ENCODE measurements at places on chromosomes 5 and 9.

DNA sequence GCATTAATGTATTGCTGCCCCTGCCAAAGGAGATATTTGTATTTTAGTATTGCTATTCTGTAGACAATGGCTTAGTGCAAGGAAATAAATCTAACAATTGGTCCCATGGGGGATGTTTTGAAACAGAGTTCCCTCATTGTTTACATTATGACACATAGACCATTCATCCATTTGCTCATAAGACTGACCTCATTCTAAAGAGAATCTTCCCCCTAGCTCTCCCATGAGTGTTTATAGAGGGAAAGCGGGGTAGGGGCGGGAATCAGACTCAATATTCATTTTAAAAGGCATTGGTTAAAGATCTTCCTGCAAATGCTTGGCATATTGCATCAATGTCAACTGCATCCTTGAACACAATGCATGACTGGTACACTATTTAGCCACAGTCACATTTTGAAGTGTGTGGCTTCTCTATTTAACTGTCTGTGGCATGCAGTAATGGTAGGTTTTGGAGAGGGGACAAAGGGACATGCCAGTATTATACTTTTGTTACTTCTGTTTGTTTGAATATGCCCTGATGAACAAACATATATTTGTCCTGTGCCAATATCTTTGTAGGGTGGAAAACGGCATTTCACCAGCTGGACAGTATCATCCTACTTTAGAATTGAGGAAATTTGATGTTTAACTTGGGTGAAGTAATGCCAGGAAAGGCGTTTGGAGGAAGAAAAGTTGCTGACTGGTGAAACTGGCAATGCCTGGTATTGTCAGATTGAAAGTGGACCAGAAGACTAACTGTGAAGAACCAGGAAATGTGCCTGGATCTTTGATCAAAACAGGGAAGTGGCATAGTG lies 84.1 kb upstream of the MEGF10 start:
- no peak for DNase-seq

DNA sequence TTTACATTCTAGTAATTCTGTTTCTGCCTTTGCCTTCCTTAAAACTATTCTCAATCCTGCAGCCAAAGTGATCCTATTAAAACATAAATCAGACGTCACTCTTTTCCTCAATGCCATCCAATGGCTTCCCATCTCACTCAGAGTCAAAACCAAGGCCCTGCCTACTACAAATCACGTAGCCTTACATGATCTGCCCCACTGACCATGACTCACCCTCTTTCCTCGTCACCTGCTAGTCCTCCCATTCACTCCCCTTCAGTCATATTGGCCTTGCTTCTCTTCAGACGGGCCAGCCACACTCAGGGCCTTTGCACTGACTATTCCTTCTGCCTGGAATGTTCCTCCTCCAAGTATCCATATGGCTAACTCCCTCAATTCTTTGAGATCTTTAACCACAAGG lies 39.0 kb upstream of the DMXL1 start:
- DNase-seq: peak; percentile 30

- DNase-seq: no peak
Measured at GRCh38 chr5:139660923-139661814, 13.0 kb downstream of the CXXC5 start.

DNA sequence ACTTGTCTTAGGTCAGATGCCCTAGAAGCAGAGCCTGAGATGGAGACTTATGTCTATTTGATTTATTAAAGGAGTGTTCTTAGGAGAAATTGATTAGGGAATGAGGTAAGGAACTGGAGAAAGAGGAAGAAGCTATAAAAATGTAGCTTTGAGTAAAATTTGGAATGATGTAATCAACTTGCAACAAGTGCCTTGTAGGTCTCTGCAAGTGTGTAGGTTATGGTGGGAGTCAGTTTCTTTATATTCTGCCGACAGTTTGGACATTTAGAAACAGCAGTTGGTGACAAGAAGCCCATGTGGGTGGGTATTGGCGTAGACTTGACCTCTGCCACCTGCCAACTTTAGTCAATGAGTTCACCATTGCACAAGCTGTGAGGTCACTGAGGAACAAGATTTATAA lies 986.5 kb downstream of the CDH18 start:
- DNase-seq: no peak

- DNase-seq: no peak
Measured at GRCh38 chr9:14883310-14883944, 26.8 kb downstream of the FREM1 start.

GRCh38 chr9:69153707-69154521 lies 20.2 kb upstream of the TJP2 start:
- no peak for DNase-seq

GRCh38 chr5:68454766-68455165 lies 239.2 kb downstream of the PIK3R1 start:
- DNase-seq: no peak

Measured in activated naive CD8-positive, alpha-beta T cell treated with anti-CD3 and anti-CD28 coated beads, Interleukin-2, amount 50 U/mL, for 24 hours (primary cell).